ENCODE measurements at places on chromosomes 2 and 18.

GRCh38 chr2:75480971-75481836, 79.5 kb downstream of the EVA1A start:
- no peak overlapping the region for H3K4me3 ChIP-seq
- no peaks in the 10 kb centered on the region for H3K27me3 ChIP-seq
- no peak overlapping the region for H3K27ac ChIP-seq
- no peaks in the 10 kb centered on the region for H3K4me1 ChIP-seq

GRCh38 chr2:206324869-206325268, 50.4 kb downstream of the ZDBF2 start:
- no peak overlapping the region for H3K27ac ChIP-seq
- H3K27me3 ChIP-seq = no peaks in the 10 kb centered on the region
- no peaks in the 10 kb centered on the region for H3K4me1 ChIP-seq
- no peak overlapping the region for H3K4me3 ChIP-seq
- H3K36me3 ChIP-seq = no peaks in the 10 kb centered on the region
- DNase-seq = no peak

DNA sequence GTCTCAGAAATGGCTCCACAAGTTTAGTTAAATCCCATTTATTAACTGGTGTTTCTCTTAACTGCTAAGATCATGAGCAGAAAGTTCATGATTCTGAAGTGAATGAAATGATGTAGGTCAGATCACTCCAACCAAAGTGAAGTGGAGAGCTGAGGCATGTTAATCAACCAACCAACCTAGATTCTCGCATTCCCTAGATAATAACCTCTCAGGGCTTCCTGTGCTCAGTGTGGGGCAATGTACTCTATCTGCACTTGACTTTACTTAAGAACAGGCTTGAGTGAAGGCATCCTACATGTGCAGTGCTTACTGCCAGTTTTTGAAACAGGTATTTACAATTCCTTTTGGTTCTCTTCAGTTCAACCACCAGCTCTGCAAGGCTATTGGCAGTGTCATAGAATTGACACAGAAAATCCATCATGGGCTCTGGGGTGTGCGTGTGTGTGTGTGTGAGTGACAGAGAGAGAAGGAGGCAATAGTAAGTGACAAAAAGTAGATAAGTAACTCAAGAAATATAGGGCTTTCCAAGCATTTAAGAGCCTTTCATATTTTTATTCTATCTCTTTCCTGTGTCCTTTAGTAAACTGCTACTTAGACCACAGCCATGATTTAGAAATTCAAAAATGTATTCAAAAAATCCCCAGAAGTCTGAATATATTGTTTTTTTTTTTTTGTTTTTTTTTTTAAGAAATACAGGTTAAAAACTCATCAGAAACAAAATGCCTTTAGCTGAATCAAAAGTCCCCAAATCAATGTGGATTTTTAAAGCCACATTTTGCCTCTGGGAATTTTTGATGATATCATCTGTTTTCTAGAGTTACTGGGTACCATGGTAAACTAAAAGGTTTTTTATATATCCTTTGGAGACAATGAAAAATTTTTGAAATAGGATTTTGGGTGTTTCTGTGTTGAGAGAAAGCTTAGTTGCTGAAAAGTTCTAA, 28.6 kb downstream of the DOCK10 start:
- no peak overlapping the region for H3K27ac ChIP-seq
- no peak for DNase-seq
- peaks cover 5% of the 10 kb centered on the region for H3K4me1 ChIP-seq
- H3K4me3 ChIP-seq = no peak overlapping the region
- H3K27me3 ChIP-seq = no peaks in the 10 kb centered on the region

DNA sequence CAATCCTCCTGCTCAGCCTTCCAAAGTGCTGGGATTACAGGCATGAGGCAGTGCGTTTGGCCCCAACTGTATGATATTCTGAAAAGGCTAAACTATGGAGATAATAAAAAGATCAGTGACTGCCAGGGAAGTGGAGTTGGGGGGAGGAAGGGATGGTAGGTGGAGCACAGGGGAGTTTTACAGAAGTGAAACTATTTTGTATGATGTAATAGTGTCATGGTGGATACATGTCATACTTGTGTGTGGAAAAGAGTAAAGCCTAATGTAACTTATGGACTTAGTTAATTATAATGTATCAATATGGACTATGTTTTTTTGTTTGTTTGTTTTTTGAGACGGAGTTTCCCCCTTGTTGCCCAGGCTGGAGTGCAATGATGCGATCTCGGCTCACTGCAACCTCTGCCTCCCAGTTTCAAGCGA, 2.9 kb upstream of the GGCX start:
- H3K4me1 ChIP-seq = no peaks in the 10 kb centered on the region
- no peaks in the 10 kb centered on the region for H3K36me3 ChIP-seq
- no peak overlapping the region for H3K4me3 ChIP-seq
- no peaks in the 10 kb centered on the region for H3K27me3 ChIP-seq
- no peak for DNase-seq
- H3K27ac ChIP-seq = no peak overlapping the region

DNA sequence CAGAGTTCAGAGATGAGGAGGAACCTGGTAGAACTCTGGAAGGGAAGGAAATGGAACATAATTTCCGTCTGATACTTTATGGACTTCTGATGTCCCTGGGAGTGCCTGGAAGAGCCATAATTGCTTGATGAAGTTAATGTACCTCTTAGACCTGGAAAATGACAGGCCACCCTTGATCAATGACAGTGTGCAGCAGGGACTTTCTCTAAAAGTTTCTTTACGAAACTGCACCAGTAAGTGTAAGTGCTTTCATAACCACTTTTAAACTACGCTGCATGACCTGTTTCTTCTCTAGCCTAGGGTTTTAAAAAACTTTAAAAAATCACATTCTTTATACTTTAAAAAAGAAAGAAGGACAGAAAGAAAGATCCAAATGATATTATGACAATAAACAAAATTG, 164.5 kb downstream of the LPIN1 start:
- no peaks in the 10 kb centered on the region for H3K36me3 ChIP-seq
- no peaks in the 10 kb centered on the region for H3K4me1 ChIP-seq
- no peaks in the 10 kb centered on the region for H3K27me3 ChIP-seq
- DNase-seq = no peak

GRCh38 chr2:125456693-125457363, 1199.1 kb upstream of the GYPC start:
- H3K27ac ChIP-seq = no peak overlapping the region
- no peak overlapping the region for H3K4me3 ChIP-seq
- no peak for DNase-seq
- H3K4me1 ChIP-seq = no peaks in the 10 kb centered on the region
- no peaks in the 10 kb centered on the region for H3K36me3 ChIP-seq

DNA sequence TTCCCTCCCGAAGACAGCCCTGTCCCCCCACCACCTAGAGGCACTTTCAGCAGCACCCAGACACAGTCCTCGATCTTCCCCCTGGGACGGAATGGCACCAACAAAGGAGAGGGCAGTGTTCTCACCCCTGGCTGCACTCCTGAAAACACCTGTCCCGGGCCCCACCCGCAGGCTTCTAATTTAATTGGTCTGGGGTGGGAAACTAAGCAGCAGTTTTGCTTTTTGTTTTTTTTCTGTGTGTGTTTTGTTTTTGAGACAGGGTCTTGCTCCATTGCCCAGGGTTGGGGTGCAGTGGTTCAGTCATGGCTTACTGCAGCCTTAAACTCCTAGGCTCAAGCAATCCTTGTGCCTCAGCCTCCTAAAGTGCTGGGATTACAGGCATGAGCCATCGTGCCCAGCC, 38.4 kb upstream of the REL start:
- no peaks in the 10 kb centered on the region for H3K27me3 ChIP-seq
- no peak overlapping the region for H3K4me3 ChIP-seq
- H3K36me3 ChIP-seq = no peaks in the 10 kb centered on the region
- no peak overlapping the region for H3K27ac ChIP-seq
- H3K4me1 ChIP-seq = no peaks in the 10 kb centered on the region

- no peak overlapping the region for H3K27ac ChIP-seq
- no peaks in the 10 kb centered on the region for H3K36me3 ChIP-seq
- DNase-seq = no peak
- no peaks in the 10 kb centered on the region for H3K27me3 ChIP-seq
- H3K4me1 ChIP-seq = no peaks in the 10 kb centered on the region
These were observed 4.8 kb upstream of the B3GNT7 start for GRCh38 chr2:231390667-231391066.

DNA sequence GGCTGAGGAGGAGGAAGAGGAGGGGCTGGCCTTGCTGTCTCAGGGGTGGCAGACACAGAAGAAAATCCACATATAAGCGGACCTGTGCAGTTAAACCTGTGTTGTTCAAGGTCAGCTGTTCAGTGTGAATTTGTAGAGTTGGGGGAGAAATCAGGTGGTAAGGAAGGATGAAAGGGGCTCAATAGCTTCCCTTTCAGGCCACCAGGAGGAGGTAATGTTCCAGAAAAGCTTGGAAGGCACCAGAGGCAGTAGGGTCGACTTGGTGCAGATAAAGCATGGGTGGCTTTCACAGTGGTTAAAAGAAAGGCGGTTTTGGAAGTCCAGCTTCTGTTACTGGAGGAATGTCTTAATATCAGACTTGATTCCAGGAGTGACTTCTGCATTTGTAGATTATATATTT, 167.4 kb downstream of the THSD7B start:
- no peaks in the 10 kb centered on the region for H3K4me1 ChIP-seq
- H3K4me3 ChIP-seq = no peak overlapping the region
- H3K27ac ChIP-seq = no peak overlapping the region
- no peak for DNase-seq

DNA sequence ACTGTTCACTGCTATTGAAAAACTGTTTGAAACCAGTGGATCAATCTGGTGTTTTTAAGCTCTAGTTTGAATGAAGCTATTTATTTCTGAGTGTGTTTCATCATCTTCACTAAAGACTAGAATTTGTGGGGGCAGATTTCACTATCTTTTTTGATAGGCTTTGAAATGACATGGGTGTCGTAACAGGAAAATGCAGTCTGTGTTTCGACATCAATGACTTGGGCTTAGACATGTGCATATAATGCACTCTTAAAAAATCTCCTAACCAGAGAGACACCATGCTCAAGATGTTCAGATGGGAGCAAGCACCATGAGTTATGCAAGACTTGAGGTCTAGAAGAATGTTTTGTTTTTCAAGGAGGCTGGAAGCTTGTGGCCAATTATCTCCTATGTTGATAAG, 221.6 kb downstream of the GPD2 start:
- H3K27ac ChIP-seq = no peak overlapping the region
- no peaks in the 10 kb centered on the region for H3K4me1 ChIP-seq
- H3K27me3 ChIP-seq = no peaks in the 10 kb centered on the region
- DNase-seq = no peak
- H3K36me3 ChIP-seq = no peaks in the 10 kb centered on the region
- no peak overlapping the region for H3K4me3 ChIP-seq

DNA sequence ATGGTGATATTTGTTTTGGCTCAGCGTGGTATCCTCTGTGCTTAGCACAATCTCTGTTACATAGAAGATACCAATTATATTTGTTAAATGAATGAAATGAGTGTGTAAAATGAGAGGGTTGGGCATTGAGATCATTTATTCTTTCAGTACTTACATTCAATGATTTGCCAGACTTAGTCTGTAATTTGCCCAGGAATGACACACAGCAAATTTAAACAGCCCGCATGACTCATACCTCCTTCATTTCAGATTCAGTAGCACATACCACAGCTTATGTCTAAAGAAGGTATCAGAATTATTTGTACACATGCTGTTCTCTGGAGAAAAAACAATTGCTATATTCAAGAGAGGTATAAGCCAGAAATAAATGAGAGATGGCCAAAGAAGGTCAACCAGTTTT, 37.0 kb downstream of the KLHL14 start:
- no peaks in the 10 kb centered on the region for H3K4me1 ChIP-seq
- no peak for DNase-seq
- H3K36me3 ChIP-seq = no peaks in the 10 kb centered on the region
- H3K4me3 ChIP-seq = no peak overlapping the region
- H3K27me3 ChIP-seq = no peaks in the 10 kb centered on the region
- H3K27ac ChIP-seq = no peak overlapping the region

Measured in small intestine (tissue), 16 donors.